ENCODE measurements at places on chromosomes 1 and 21.
A peak's percentile ranks its signal among the peaks of the same experiment; 100 is the strongest.

- peak; percentile 48 for DNase-seq
Observed at GRCh38 chr1:210654176-210654981, 325.7 kb downstream of the HHAT start.

- no peak for DNase-seq
Observed at GRCh38 chr1:240114222-240114621, 22.5 kb downstream of the FMN2 start.

DNA sequence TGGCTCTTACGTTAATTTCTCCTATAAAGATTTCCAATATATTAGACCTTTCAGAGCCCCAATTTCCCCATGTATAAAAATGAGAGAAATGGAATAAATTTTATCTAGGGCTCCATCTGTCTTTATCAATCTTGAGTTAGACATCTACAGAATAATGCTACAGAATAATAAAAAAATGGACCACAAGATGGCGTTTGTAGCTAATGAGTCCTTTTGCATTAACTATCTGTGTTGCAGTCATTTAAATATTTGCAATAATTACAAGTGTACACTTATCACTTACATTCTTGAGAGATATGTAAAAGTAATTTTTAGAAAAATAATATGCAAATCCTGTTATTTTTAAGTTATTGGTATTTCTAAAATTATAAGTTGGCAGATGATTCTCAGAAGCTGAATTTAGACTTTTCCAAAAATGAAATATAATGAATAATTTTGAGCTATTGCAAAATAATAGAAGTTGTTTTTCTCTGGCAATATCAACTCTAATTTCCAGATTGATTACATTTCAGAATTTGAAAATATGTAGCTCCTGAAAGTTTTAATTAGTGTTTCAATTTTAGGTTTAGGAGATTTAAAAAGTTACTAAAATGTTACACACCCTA, 87.7 kb downstream of the SNX7 start:
- DNase-seq, result peak; percentile 32

DNA sequence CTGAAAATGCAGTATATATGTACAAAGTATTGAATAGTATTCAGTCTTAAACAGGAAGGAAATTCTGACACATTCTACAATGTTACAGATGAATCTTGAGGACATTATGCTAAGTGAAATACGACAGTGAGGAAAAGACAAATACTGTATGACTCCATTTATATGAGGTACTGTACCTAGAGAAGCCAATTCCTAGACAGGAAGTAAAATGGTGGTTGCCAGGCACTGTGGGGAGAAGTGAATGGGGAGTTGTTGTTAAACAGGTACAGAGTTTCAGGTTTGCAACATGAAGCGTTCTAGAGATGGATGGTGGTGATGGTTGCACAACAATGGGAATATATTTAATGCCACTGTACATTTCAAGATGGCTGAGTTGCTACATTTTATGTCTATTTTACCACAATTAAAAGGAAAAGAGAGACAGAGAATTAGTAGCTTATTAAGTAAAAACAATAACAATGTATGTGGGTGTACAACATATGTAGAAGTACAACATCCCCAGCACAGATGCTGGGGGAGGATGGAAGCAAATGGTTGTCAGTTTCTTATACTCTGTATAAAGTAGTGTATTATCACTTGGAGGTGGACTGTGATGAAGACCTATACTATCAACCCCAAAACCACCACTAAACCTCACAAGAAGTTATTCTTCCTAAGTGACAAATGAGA, 3.9 kb upstream of the RAB4A start:
- no peak for DNase-seq

DNA sequence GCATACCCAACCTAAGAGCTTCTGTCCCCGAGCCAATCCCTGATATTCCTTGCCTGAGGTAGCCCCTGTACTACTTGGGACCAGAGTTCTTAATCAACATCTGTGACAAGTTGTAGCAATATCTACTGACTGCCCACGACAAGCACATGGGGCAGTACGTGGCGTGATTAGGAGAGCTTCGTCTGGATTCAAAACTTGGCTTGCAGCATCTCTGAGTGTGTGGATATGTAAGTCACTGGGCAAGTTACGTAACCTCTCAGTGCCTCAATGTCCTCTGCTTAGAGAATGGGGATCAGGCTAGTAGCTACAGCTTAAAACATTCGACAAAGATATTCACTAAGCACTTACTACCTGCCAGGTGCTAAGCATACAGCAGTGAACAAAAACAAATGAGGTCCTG, 5.0 kb downstream of the HSPG2 start:
- DNase-seq, result no peak

DNA sequence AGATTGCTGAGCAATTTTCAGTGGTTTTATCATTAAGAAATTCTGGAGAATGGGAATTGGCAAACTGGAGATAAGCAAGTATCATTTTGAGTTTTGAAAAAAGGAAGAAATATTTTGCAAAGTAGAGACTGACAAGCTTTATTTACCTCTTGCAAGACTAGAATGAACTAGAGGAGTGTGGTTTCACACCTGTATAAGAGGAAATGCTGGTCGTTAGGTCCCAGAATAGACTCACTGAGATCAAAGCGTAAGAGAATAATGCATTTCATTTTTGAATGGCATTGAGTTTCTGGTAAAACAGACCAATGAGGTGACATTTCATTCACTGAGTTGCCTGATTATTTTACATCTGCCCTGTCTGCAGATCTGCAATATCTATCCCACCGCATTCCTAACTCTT, 308.1 kb downstream of the ADGRL2 start:
- no peak for DNase-seq

- no peak for DNase-seq
Observed at GRCh38 chr21:27154451-27155129, 187.7 kb upstream of the ADAMTS5 start.

Measured in fibroblast of skin of back (primary cell).